ENCODE measurements at places on chromosomes 2 and 18.

- no peak for DNase-seq
These were observed 1.2 kb downstream of the STK17B start for GRCh38 chr2:196170213-196170605.

DNA sequence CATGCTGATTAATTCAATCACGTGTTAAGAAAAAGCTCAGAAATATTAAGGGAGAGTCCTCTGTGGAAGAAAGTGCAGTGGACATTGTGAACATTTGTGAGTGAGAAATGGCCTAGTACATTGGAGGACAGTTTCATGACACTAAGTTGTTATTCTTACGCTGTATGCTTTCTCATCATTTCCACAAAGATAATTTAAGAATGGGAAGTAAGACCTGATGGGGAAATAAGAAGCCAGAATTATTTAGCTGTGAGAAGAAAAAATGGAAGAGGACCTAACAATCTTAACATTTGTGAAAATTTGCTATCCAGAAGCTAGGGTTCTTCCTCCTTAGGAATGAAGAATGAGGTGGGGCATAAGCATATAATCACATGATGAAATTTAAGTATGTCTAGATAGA is 15.2 kb upstream of the RAPH1 start:
- DNase-seq, result no peak

DNA sequence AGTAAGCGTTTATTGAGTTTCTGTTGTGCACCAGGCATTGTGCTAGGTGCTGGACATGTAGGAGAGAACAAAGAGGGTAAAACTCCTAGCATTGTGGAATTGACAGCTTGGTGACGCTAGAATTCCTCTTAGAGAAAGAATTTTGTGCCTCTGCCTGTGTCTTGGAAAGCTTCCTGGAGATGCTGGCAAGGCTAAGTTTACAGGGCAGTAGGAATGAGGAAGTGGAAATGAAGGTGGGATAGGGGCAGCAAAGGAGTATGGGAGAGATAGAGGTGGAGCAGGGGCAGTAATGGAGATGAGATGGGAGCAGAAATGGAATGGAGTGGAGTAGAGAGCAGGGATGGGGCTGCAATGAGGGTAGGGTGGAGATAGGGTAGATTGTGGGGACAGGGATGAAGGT is 29.8 kb downstream of the GPR39 start:
- DNase-seq, result no peak

DNA sequence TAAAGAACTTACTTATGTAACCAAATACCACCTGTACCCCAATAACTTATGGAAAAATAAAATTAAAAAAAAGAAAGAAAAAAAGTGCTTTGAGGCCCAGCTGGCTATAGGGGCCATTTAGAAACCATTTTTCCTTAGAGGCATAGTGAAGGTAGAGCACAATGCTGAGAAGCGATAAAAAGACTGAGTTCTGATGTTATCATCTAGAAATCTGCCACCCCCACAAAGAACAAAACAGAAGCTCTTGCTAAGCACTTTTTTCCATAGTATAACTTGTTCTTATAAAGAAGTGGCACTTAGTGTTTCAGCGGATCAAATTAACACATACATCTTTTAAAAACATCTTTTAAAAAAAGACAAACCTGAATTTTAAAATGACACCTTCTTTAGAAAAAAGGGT is 51.4 kb downstream of the ICOS start:
- DNase-seq, result no peak

- no peak for DNase-seq
These were observed 103.8 kb downstream of the RAPGEF4 start for GRCh38 chr2:172839446-172839845.

DNA sequence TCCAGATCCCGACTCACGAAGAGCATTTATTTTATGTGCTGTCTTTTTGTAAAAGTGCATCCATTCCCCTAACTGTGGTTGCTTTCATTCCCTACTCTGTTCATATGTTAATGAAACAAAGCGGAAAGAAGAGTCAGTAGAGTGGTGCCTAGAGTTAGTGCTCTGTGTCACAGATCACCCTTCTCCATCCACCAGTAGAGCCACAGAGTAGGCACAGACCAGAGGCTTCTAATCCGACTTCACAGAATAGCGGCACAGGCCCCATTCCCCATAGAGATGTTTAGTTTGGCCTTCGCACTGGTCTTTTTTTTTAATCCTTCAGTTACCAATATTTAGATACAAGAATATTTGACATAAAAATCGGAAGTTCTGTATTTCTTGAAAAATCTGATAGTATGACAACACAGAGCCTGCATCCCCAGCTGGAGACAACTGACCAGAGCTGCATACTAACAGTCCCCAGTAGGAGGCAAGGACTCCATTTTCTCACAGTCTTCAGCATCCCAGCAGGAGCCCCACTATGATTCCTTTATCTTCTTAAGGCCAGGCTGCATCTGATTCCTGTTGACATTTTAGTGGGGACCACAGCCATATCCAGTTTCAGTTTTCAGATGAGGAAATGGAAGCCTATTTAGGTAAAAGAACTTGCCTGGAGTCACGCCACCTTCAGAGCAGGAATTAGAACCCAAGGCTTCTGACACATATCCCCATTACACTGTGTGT is 7.0 kb downstream of the G6PC2 start:
- DNase-seq, result no peak

DNA sequence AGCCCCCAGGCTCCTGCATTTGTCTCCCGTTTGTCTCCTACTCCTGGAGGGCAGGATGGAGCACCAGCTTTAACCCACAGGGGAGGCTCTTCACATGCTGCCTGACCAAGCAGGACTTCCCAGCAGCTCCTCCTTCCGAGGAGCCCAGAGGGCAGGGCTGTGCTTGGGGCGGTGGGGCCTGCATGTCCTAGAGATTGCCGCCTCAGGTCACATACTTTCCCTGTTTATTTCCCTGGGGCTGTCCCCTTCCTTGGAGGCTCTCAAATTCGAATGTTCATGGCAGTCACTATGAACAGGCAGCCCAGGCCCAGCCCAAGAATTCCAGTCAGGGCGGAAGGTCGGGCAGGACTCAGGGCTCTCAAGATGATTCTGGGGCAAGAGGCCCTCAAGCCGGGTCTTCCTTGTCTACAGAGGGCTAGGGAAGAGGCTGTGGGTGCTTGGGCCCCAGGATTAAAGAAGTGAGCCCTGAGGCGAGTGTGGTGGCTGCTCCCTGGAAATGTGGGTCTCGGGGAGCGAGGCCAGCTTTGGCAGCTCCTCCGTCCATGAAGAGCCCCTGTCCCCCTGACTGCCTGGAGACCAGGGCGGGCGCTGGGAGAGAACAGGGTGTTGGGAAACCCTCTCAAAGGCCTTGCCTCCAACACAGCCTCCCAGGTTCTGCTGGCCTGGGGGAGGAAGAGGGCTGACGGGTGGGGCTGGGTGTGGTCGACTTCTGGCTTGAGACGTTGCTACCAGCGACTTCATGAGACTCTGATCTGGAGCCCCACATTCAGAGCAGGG is 48.9 kb upstream of the HPCAL1 start:
- no peak for DNase-seq

- no peak for DNase-seq
These were observed 750 bp downstream of the STRADB start for GRCh38 chr2:201452058-201452921.

DNA sequence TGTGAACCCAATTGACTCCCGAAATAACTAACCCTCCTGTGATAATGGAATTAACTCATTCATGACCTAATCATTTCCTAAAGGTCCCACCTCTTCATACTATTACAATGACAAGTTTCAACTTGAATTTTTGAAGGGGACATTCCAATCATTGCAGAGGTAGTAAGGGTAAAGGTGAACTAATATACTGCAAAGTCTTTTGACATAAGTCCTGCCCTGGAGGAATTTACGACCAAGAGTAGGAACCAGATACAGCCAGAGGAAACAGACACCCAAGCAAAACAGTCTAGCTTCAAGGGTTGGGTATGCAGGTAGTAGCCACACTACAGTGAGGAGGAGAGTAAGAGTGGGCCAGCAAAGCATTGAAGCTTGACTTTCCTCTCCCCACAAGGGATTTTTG is 1.2 kb upstream of the SRBD1 start:
- no peak for DNase-seq

GRCh38 chr18:74804677-74805076 is 207.0 kb downstream of the ZNF407 start:
- no peak for DNase-seq

- no peak for DNase-seq
These were observed 732.3 kb upstream of the CELF4 start for GRCh38 chr18:38297910-38298309.

DNA sequence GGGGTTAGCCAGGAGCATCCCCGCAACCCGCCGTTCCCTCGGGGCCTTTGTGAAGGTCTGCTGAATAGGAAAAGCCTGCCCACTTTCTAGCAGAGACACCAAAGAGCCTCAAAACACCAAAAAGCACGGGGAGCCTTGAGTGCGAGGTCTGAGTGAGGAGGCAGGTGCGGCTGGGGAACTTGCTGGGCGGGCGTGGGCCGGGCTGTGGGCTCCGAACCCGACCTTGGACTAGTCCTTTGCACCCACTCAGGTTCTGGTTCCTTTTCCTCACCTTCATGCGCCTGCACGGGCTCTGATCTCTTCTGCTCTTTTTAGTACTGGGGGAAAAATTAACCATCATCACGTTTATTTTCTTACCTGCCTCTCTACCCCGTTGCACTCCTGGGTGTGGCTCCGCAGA is 19.9 kb downstream of the APCDD1 start:
- DNase-seq, result no peak

DNA sequence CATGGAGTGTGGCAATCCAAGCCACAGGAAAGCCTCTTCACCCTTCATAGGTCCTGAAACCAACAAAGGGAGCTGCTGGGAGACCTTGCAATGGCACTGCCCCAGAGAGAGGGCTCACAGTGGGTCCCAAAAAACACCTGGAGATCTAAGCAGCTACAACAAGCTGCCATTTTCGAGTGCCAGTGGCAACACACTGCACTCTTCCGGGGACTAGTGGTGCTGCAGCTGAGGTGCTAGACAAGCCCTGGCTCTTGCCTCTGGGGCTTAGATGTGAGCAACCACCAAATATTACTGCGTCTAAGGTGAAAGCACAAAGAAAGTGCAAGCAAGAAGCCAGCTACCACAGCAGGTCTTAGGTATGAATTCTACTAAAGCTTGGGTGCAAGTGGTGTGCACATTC is 192.9 kb downstream of the NOL4 start:
- no peak for DNase-seq

DNA sequence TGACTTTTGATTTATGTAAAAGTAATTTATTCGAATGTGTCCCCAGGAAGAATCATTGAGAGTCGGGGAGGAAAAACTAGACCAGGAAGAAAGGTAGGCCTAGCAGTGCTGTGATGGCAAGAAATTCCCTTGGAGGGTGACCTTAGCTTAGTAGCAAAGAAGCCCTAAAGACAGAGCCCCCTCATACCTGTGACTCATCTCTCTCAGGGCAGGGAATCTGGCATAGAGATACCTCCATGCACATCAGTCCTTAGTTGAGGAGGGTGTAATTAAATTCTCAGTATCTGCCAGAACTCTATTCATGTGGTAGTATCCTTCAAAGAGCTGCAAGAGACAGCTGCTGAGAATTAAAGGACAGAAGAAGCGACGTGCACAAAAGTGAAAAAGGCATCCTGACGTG is 360.3 kb downstream of the FBXO15 start:
- DNase-seq, result no peak

DNA sequence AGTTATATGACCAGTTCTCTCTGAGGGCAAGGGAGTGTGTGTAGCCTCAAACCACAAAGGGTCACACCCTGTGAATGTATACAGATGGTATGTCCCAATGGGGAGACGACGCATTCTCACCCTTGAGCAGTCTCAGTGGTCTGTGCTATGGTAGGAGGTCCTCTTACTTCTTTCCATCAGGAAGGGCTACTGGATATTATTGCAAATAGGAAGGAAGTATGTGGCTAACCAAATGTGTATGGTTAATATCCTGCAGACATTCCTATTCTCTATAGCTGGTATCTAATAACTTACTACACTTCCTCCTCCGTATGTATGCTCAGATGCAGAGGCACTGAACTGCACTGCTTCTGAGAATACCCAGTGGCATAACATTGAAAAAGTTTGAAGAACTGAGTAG is 306.7 kb upstream of the CCDC68 start:
- no peak for DNase-seq

DNA sequence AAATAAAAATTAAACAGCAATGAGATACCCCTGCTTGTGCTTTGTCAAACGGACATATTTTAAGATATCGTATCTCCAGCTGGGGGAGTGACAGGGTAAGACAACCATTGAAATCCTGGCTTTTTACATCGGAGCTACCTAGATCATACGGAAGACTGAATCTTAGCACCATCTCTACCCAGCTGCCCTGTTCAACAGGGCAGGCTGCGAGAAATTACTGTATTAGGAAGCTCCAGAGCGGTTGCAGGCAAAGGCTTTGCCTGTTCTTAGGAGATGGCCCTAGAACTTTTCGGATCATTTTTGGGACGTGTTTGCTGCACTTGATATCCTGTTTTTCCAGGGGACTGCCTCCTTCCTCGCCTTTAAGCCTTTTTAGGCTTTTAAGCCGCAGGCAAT is 2.0 kb upstream of the PRKCE start:
- DNase-seq, result no peak

GRCh38 chr18:44356566-44357157 is 324.0 kb upstream of the SETBP1 start:
- DNase-seq, result no peak

DNA sequence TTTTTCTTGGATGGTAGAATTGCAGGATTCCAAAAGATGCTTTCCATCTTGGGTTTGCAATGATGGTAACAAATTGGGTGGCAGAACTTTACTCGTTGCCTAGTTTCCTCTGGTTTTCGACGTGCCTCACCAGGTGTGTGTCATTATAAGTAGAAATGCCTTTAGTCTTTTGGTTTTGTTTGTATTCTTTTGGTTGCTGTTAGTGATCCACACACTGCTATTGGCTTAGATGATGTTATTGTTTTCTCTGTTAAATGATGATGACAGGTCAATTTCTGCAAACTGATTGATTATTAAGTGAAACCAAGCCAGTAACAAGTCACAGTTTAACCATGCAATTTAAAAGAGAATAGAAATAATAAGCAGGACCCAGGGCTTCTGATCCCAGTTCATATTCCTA is 6.1 kb upstream of the LAMA3 start:
- no peak for DNase-seq

DNA sequence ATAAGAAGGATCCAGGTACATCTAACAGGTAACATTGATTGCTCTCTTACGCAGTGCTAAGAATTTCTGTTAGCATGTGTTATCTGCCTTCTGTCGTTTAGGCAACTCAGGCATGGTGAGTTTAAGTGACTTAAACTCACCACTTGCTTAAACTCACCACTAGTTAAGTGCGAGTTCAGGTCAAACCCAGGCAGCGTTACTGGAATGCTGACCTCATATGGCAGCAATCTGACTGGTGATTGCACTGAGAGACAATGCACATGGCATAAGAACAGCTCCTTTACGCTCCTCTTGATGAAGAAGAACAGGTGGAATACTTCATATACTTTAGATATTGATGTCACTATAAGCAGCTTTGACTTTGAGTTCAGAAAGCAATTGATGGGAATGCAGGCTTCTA is 954.1 kb downstream of the SOCS6 start:
- no peak for DNase-seq

DNA sequence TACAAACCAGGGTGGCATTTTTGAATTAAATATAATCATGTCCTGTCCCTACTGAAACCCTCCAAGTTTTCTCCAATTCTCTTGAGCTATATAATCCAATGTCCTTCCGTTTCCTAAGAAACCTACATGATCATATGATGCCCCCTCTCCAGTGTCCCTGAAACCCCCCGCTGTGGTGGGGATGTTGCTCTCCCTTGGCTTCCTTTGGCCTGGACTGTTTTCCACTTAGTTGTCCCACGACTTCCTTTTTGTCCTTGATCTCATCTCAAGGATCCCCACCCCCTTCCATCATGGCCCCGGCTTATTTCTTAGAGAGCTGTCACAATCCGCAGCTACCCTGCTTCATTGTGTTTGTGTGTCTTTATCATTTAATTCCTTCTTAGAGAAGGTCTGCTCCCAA is 43.8 kb downstream of the TMEM18 start:
- DNase-seq, result no peak

Measured in BJ (cell line).